Aorta (tissue), 5 donors: ENCODE measurements at places on chromosomes 4 and X. TPM values are rescaled to one million over a fixed set of nuclear protein-coding genes. Genes with fewer than 3 reads are reported as not detected.

DNA sequence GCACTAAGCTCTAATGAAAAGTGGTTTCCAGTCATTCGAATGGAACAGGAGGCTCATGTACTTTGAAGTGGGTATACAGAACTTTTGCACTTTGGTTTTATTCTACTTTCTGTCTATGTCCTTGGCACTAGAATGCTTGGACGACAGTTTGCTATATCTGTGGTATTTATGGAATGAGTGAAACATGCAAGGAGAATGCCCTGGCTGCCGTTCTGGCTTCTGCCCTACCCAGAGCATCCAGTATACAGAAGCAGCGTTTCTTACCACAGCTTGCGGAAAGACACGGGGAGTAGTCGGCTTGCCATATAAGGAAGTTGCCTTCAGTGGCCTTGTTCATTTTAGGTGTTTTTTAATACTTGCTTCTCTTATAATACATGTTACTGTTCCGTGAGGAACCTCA, 98.0 kb downstream of the TBL1X start:
- peaks cover 2% of the 10 kb centered on the region for H3K4me1 ChIP-seq
- H3K36me3 ChIP-seq, result no peaks in the 10 kb centered on the region
- H3K27ac ChIP-seq, result no peak overlapping the region
- DNase-seq, result peak; percentile 56

- H3K27me3 ChIP-seq, result no peaks in the 10 kb centered on the region
- no peak overlapping the region for H3K27ac ChIP-seq
- DNase-seq, result no peak
- H3K36me3 ChIP-seq, result no peaks in the 10 kb centered on the region
- H3K4me3 ChIP-seq, result peak overlapping the region; percentile 46
- no peaks in the 10 kb centered on the region for H3K4me1 ChIP-seq
Observed at GRCh38 chrX:107117993-107118321, 665 bp downstream of the RBM41 start.

Gene MAGEA11
- not detected for polyA plus RNA-seq

- H3K27me3 ChIP-seq, result no peaks in the 10 kb centered on the region
- no peak overlapping the region for H3K27ac ChIP-seq
- no peaks in the 10 kb centered on the region for H3K36me3 ChIP-seq
Observed at GRCh38 chr4:55795341-55795740, 24.2 kb upstream of the EXOC1L start.

Gene LRAT
- 0.50 TPM for polyA plus RNA-seq

GRCh38 chr4:62457356-62457755, 1257.2 kb downstream of the ADGRL3 start:
- H3K4me3 ChIP-seq, result no peak overlapping the region
- H3K27ac ChIP-seq, result no peak overlapping the region
- H3K4me1 ChIP-seq, result no peaks in the 10 kb centered on the region
- DNase-seq, result no peak
- no peaks in the 10 kb centered on the region for H3K27me3 ChIP-seq
- no peaks in the 10 kb centered on the region for H3K36me3 ChIP-seq

Gene PROM1
- 4.4 TPM for polyA plus RNA-seq
